Esophagus squamous epithelium (tissue), 5 donors: ENCODE measurements at places on chromosomes 7 and 10. TPM values are rescaled to one million over a fixed set of nuclear protein-coding genes. Genes with fewer than 3 reads are reported as not detected.

LRRC18 gene
- total RNA-seq: not detected

CACNA2D1 gene
- total RNA-seq: 3.8 TPM

CPXM2 gene
- total RNA-seq: 9.2 TPM

CNPY1 gene
- not detected for total RNA-seq

VCL gene
- 84.9 TPM for total RNA-seq

ADCY1 gene
- total RNA-seq: 1.9 TPM

FKBP6 gene
- not detected for total RNA-seq

HTRA1 gene
- total RNA-seq: 35.6 TPM

- H3K36me3 ChIP-seq: no peaks in the 10 kb centered on the region
- no peaks in the 10 kb centered on the region for H3K4me1 ChIP-seq
- H3K27ac ChIP-seq: no peak overlapping the region
- no peak overlapping the region for H3K4me3 ChIP-seq
Observed at GRCh38 chr7:128883622-128884448, 21.2 kb downstream of the ATP6V1F start.

GRCh38 chr10:119705434-119705831 lies 20.4 kb upstream of the INPP5F start:
- no peak overlapping the region for H3K27ac ChIP-seq
- no peak for DNase-seq
- no peak overlapping the region for H3K4me3 ChIP-seq

- no peaks in the 10 kb centered on the region for H3K36me3 ChIP-seq
- no peaks in the 10 kb centered on the region for H3K27me3 ChIP-seq
- H3K4me1 ChIP-seq: no peaks in the 10 kb centered on the region
- no peak overlapping the region for H3K27ac ChIP-seq
- no peak overlapping the region for H3K4me3 ChIP-seq
Observed at GRCh38 chr10:117818721-117819120, 228.0 kb downstream of the RAB11FIP2 start.

DNA sequence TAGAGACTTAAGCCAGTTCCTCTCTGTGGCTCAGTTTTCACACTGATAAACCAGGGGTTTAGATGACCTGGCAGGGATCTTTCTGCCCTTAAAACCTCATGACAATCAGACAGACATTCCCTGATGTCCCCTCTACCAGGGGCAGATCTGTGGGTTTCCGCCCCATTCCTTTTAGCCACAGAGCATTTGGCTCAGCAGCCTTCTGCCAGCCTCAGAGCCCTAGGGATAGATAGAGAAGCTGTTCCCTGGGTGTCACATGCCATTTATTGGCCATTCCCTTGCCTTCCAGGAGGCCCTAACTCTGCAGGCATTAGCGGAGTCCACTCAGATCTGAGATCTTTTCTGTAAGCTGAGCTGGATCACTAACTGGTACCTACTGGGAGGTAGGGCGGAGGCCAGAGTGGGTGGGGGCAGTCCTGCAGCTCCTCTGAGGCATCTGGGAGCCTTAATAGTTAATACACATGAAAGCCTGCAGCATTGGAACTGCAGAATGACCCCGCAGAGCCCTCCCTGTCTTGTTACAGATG lies 101.5 kb downstream of the ZMIZ1 start:
- peaks cover 5% of the 10 kb centered on the region for H3K36me3 ChIP-seq
- H3K27me3 ChIP-seq: no peaks in the 10 kb centered on the region
- no peak overlapping the region for H3K4me3 ChIP-seq
- H3K4me1 ChIP-seq: peaks cover 20% of the 10 kb centered on the region

GRCh38 chr7:102322202-102322715 lies 34.0 kb downstream of the SPDYE6 start:
- peaks cover 7% of the 10 kb centered on the region for H3K4me1 ChIP-seq
- no peaks in the 10 kb centered on the region for H3K36me3 ChIP-seq
- H3K27me3 ChIP-seq: no peaks in the 10 kb centered on the region

GRCh38 chr10:100158044-100158805 lies 27.6 kb downstream of the ERLIN1 start:
- no peak overlapping the region for H3K4me3 ChIP-seq
- peak overlapping the region; percentile 76 for H3K27ac ChIP-seq
- peaks cover 77% of the 10 kb centered on the region for H3K36me3 ChIP-seq

- no peaks in the 10 kb centered on the region for H3K36me3 ChIP-seq
- H3K4me3 ChIP-seq: no peak overlapping the region
- no peaks in the 10 kb centered on the region for H3K27me3 ChIP-seq
- H3K4me1 ChIP-seq: no peaks in the 10 kb centered on the region
Observed at GRCh38 chr7:104264285-104264684, 56.5 kb upstream of the ORC5 start.

DNA sequence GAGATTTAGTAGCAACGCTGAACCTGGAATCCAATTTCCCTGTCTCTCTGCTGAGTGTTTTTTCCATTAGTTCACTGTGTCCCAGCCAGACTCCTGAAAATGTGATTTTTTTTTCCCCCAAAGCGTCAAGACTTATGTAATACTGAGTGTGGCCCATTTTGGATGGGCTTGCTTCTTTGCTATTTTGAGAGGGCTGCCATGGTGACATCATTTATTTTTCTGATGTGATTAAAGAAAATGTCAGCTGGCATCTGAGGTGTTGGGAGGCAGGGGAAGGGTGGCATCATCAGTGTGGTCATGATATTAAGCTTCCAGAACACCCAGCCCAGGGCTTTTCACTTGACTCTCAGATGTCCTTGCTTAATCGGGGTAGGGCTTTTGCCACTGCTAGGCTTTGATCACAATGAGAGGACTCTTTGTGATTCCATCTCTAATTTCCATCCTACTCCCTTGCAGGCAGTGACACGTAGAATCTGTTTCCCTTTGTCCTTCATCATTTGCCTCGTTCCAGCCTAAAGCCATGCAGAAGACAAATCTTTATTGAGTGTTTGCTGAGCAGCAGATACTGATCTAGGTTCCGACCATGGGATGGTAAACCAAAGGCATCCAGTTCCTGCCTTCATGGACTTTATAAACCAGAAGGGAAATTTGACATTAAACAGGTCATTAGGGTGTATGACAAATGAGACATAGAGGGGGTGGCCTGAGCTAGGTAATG lies 7.4 kb downstream of the ZNF365 start:
- no peak overlapping the region for H3K4me3 ChIP-seq
- H3K27me3 ChIP-seq: no peaks in the 10 kb centered on the region
- DNase-seq: no peak
- no peaks in the 10 kb centered on the region for H3K36me3 ChIP-seq

- no peak for DNase-seq
- no peak overlapping the region for H3K27ac ChIP-seq
- H3K36me3 ChIP-seq: no peaks in the 10 kb centered on the region
- H3K27me3 ChIP-seq: no peaks in the 10 kb centered on the region
- H3K4me3 ChIP-seq: no peak overlapping the region
Observed at GRCh38 chr7:144529269-144529926, 125.9 kb upstream of the NOBOX start.

DNA sequence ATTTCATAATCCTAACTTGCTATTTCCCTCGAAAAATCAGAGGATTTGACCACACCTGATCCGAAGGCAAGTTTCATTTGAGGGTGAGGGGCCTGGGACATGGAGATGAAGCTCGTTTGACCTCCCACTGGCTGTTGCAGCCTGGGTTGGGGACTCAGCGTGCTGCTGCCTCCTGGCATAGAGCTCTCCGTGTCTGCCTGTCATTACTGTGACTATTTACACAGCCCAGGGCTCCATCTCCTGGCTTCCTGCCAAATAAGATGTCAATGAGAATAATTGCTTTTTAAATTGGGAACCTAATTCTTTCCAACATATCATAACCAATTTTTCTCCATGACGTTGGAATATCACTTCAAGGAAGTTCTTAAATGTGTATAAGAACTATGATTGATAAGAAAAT lies 139.3 kb upstream of the COBL start:
- H3K36me3 ChIP-seq: no peaks in the 10 kb centered on the region
- DNase-seq: no peak
- H3K4me1 ChIP-seq: no peaks in the 10 kb centered on the region

DNA sequence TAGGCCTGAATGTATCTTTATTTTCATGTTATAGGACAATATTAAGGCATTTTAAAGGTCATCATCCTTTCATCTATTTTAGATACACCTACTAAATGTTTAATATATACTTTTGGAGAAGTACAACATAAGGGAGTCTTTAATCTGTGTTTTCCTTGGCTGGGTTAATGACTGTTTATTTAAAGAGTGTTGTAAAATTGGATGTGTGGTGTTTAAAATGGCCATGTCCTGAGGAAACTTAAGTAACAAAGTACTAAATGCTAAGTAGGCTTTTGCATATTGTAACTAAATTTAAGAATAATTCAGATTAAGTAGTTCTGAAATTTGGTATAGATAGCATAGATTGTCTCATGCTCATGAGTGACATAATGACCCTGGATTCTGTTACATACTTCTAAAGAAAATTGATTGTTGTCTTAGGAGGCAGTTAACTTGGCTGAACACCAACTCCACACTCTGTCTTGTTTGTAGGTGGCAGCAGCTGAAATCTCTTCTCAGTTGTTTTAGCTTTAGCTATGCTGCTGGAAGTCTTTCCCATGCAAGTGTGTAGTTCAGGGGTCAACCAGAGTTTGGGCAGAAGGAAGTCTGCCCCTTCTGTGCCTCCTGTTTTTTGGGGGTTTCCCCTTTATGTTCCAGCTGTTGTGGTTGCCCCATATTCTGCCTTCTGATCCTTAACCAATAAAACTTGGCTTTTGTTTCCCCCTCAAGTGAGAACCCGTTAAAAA lies 29.2 kb downstream of the DLD start:
- no peaks in the 10 kb centered on the region for H3K36me3 ChIP-seq
- H3K4me1 ChIP-seq: no peaks in the 10 kb centered on the region
- no peak overlapping the region for H3K4me3 ChIP-seq
- H3K27ac ChIP-seq: peak overlapping the region; percentile 11
- DNase-seq: no peak

DNA sequence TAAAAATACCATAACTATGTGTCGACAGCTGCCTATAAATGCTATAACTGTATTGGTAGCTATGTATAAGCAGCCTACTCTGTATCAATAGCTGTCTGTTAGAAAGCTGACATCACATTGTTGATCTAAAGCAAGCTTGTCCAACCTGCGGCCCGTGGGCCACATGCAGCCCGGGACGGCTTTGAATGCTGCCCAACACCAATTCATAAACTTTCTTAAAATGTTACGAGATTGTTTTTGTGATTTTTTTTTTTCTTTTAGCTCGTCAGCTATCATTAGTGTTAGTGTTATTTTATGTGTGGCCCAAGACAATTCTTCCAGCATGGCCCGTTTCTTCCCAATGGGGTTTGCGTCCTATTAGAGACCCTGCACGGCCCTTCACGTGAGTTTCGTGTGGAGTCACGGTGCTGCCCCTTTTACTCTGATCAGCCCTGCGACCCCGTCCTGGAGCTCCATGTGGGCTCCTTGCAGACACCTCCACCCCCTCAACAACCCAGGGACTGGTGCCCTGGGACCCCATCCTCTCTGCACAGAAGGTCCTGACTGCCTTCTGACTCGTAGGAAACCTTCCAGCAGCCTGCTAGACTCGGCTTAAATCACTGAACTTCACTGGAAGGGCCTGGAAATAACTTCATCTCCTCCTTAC lies 4.5 kb upstream of the PRKAR1B start:
- no peak for DNase-seq
- no peak overlapping the region for H3K27ac ChIP-seq
- no peak overlapping the region for H3K4me3 ChIP-seq

GRCh38 chr7:155584261-155584660 lies 37.9 kb upstream of the CNPY1 start:
- DNase-seq: no peak
- no peak overlapping the region for H3K27ac ChIP-seq
- H3K27me3 ChIP-seq: no peaks in the 10 kb centered on the region
- no peaks in the 10 kb centered on the region for H3K4me1 ChIP-seq
- no peak overlapping the region for H3K4me3 ChIP-seq

- H3K4me3 ChIP-seq: no peak overlapping the region
- no peaks in the 10 kb centered on the region for H3K27me3 ChIP-seq
- no peak for DNase-seq
- H3K36me3 ChIP-seq: no peaks in the 10 kb centered on the region
- no peaks in the 10 kb centered on the region for H3K4me1 ChIP-seq
Observed at GRCh38 chr10:88661018-88661417, 3.2 kb upstream of the LIPF start.
